Activated T-helper 9 cell treated with anti-CD3 and anti-CD28 coated beads, Interleukin-2, amount 50 U/mL, for 16 hours (primary cell): ENCODE measurements at places on chromosomes 11 and 22.

GRCh38 chr11:123421589-123421988 is 8.5 kb upstream of the GRAMD1B start:
- no peak for DNase-seq

DNA sequence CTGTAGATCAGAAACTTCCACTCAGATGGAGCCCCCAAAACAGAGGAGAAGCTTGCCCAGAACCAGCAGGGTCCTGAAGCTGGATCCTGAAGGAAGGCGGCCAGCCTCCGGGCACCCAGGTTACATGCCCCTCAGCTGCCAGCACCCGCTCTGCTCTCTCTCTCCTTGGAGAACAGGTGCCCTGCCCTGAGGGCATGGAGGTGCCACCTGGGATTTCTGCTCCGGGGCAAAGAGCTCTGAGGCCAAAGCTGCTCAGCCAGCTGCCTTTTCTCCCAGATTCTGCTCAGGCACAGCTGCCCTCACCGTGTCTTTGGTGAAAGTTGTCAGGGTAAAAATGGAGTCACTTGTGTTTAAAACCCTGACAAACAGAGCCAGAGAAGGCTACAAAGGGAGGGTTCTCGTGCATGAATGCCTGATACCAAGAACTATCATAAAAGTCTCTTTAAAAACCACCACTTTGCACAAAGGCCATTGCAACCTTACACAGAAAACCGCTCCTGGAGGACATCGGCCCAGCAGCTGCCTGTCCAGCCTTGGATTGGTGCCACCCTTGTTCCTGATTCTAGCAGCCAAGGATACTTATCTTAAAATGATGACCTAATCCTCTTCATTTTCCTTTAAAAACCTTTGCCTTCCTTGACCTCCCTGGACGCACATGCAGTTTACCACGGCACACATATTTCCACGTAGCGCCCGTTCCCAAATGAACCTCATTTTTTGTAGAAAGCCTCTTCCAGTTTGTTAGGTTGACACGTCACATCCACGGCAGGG is 140.0 kb downstream of the CACNA1I start:
- no peak for DNase-seq

- no peak for DNase-seq
These were observed 71.2 kb upstream of the ASPHD2 start for GRCh38 chr22:26357813-26358212.

GRCh38 chr11:64334764-64335735 is 5.0 kb upstream of the CCDC88B start:
- DNase-seq, result no peak

DNA sequence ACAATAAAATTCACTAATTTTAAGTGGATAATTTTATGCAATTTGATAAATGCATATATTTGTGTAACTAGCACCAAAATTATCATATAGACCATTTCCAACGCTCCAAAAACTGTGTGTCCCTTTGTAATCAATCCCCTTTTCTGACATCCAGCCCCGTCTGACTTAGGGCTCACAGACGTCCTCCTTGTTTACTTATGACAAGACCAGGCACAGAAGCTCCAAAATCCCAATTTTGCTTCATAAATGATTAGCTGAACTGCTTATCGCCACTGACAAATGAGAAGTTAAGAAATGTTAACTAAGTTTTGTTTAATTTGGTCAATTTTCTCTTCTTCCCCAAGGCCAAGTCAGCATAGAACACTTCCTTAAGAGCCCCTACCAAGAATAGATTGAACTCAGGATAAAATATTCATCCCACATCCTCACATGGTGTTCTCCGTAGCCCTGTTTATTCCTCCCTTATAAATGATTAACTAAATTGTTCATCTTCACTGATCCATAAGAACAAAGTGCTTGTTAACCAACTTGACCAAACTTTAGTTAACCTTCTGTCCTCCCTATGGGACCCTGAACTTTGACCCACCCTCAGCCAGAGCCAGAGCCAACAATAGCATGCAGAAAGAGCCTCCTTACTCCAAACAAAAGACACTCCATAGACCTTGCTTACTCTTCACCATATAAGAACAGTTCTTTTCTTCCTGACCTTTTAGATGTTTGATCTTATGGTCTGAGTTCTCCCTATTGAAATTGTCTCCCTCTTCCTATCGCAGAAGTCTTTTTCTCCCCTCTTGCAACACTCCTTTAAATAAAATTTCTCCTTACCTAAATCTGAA is 30.8 kb upstream of the GLYAT start:
- DNase-seq, result no peak

DNA sequence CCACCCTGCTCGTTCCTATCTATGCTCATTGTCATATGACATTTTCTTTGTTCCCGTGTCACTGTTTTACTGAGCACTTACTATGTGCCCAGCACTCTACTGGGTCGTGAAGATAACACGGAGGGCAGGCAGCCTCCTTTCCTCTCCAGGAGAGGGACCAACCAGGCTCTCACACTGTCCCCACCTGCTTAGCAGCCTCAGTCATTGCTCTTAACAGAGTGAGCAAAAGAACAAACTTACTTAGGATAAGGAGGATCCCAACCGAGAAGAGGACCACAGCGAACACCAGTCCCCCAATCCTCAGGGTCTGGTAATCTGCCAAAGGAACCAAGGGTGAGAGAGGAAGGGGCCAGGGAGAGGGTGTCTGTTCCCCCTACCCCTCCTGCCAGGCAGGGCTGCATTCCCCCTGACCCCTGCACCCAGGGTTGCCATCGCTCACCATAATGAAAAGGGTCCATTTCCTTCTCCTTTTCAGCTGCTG is 17.0 kb upstream of the FXYD2 start:
- DNase-seq, result no peak

- DNase-seq, result peak; percentile 49
These were observed 4.5 kb downstream of the GAS2L1 start for GRCh38 chr22:29310863-29311339.

- DNase-seq, result peak; percentile 85
These were observed 14.8 kb downstream of the CD6 start for GRCh38 chr11:60985991-60986915.

- no peak for DNase-seq
These were observed 651.6 kb upstream of the ANO5 start for GRCh38 chr11:21541187-21541751.

- no peak for DNase-seq
These were observed 420.0 kb downstream of the DYNC2H1 start for GRCh38 chr11:103529181-103529684.

GRCh38 chr22:46381142-46381541 is 45.6 kb downstream of the TRMU start:
- DNase-seq, result no peak

DNA sequence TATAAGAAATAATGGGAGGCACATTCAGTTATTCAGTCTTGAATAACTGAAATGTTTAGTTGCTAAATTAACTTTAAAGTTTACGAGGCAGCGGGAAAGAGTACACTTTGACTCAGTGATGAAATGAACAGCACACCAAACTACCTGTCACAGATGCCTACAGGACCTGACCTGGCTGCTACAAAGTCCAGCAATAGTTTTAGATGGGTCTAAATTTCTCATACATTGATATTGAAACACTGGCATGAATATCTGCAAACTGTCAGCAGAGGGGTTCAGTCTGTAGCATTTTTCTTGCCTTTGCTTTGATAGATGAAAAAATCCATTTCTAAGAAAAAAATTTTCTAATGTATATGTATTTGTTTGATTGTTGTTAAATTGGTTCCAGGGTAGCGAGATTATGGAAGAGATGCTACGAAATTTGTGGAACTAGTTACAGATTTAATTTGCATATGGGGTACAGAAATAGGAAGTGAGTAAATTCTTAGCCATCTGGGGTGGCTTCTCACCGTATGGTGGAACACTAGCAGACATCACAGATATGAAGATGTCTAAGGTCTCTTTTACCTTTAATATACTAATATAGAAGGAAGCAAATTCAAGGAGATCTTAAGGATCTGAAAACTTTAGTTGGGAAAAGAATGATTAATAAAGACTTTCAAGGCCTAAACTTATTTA is 20.8 kb upstream of the GAB2 start:
- no peak for DNase-seq

- DNase-seq, result no peak
These were observed 15.9 kb downstream of the UBASH3B start for GRCh38 chr11:122671400-122671891.

GRCh38 chr11:96230686-96231085 is 112.3 kb downstream of the MAML2 start:
- no peak for DNase-seq

GRCh38 chr22:49553518-49554295 is 274.0 kb downstream of the BRD1 start:
- no peak for DNase-seq

DNA sequence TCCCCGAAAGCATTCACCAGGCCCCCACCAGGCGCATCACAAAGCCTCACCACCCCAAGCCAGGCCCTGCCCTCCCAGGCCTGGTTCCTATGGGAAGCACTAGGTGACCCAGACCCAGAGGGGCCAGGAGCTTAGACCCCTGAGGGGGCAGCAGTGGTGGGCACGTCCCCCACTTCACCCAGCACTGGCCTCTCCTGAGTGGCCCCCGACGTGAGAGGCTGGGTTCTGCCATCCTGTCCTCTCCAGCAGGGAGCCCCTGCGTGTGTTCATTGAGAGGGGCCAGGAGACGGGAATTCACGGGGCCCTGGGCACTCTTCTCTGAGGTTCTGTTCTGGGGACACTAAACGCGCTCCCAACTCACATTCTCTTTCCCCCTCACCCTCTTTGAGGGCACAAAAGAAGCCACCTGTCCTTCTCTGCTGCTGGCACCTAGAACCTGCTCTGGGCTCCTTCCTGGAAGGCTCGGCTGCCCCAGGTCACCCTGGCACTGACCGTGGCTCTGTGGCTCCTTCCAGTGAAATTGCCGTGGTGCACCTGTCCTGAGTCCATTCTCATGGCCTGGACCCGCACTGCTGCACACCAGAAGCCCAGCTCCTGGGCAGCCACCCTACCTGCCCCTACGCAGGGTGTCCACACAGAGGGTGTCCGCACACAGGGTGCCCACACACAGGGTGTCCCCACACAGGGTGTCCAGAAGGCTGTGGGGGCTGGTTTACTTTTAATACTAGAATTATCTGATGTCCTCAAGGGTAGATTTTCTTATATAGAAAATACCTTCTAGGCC is 12.2 kb downstream of the PTDSS2 start:
- no peak for DNase-seq

DNA sequence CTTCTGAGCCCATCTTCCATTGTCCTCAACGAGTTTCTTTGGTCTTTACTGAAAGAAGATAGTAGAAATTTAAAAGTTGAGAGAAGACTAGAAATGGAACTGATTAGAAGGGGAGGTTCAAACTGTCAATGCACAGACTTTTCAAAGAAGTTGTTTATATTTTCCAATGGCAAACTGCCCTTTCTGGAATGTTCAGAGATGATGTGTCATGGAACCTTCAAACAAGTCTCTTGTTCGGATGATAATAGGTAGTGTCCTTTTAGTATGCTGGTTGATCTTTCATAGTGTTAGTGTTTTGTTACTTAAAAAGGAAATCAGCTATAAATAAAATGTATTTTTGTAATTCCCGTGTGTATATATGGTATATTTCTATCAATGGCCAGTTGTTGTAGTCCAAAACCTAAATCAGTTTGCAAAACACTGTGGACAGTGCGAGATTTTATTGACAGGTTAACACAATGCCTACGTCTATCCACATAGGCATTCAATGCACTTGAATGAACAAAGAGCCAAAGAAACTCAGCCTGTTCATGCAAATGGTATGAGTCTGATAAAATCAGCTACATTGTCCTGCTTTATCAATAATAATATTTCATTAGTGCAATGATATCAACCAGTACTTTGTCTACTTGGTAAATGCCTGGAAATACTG is 30.9 kb downstream of the C11orf91 start:
- no peak for DNase-seq

DNA sequence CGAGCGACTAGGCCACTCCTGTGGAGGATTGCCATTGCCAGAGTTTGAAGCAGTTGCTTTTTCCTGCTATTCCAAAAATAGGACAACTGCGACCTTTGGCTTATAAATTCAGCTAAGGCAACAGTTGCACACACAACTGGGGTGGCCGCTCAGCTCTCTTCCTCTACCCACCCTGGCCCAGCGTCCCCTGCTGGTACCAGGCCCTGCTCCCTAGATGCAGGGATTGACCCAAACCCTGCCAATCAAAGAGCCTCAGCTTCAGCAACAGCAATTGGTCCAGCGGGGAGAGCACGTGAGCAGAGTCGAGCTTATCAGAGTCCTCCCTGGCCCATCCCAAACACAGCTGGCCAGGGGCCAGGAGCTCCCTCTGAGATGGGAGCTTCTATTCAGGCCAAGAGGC is 22.0 kb upstream of the CABP2 start:
- no peak for DNase-seq

DNA sequence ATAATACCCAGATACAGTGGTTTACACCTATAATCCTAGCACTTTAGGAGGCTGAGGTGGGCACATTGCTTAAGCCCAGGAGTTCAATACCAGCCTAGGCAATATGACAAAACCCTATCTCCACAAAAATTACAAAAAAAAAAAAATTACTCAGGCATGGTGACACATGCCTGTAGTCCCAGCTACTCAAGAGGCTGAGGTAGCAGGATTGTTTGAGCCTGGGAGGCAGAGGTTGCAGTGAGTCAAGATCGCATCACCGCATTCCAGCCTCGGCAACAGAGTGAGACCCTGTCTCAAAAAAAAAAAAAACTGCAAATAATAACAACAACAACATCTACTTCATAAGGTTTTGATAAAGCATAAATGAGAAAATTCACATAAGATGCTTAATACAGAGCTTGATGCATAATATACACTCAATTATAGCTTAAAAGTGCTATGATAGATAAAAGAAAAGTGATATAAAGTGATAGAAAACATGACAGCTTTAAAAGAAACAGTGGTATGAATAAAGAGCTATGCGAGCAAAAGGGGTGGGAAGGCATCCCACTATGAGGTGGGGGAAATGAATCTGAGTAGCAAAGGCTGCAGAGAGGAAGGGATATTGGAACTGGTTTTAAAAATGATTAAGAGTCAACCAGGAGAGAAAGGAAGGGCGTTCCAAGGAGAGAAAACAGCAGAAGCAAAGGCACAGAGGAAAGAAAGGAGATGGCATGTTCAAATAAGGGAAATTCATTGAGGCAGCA is 197.6 kb downstream of the KIF18A start:
- DNase-seq, result no peak

DNA sequence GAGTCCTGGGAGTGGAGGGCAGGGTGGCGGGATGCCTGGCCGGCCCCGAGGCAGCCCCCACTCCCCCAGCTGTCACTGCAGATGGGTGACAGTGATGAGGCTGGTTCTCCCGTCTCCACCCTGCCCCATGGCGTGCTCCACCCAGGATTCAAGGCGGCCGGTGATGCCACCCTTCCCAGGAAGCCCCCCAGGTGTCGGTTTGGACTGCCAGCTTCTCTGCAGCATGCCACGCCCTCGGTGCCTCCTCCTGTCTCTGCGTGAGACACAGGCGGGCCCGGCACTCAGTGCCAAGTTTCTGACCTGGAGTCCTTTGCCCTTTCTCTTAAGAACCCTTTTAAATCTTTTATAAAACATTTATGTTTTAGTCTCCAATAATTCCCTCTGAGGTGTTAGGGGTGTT is 71.5 kb downstream of the MPPED1 start:
- no peak for DNase-seq

DNA sequence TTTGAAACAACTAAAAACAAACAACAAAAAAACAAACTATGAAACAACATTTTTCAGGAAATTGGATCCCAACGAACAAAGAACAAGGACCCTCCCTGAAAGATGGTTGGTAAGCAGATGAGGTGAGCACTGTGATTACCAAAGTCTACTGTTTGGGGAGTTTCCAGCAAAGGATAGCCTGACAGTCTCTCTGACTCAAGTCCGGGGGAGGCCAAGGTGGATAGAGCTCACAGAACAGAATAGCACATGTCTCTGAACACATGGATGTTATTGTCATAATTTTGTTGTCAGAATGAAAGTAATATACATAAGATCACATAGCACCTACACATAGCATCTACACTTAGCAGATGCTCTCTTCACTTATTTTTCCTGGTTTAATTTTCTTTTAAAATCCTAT is 501.3 kb upstream of the TENM4 start:
- no peak for DNase-seq

- DNase-seq, result no peak
These were observed 50.3 kb downstream of the TEAD1 start for GRCh38 chr11:12724301-12725054.
